Uterus (tissue), 4 donors: ENCODE measurements at places on chromosomes 2 and 18. TPM values are rescaled to one million over a fixed set of nuclear protein-coding genes. Genes with fewer than 3 reads are reported as not detected.

GRCh38 chr2:12766421-12766879 lies 49.7 kb downstream of the TRIB2 start:
- H3K4me3 ChIP-seq = no peak overlapping the region
- no peak overlapping the region for H3K27ac ChIP-seq
- no peaks in the 10 kb centered on the region for H3K36me3 ChIP-seq
- H3K4me1 ChIP-seq = no peaks in the 10 kb centered on the region
- H3K27me3 ChIP-seq = no peaks in the 10 kb centered on the region

DNA sequence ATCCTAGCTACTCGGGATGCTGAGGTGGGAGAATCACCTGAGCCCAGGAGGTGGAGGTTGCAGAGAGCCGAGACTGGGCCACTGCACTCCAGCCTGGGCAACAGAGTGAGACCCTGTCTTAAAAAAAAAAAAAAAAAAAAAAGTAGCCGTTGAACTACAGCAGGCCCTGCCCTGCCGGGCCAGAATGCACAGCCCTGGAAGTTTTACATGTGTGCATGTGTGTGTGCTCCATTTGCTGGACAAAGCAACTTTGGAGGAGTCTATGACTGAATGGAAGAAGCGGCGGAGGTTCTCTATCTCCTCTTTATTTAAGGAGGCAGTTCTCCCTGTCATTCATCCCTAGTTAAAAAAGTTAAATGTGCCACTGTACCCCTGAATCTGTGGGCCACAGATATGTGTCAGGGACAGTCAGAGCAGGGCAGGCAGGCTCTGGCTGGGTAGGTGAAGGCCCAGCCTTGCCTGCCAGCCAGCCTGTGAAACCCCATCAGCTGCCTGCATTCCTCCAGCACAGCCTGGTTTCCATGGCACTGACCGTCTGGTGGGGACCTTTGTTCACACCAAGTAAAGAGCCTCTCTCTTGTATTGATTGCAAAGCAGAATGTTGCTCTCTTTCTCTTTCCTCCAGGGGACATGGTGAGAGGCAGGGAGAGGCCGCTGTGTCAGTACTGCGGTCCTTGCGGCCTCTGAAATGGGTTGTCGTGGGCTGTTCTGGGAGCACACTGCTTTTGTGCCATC lies 10.9 kb downstream of the LIPG start:
- H3K27ac ChIP-seq = no peak overlapping the region
- no peaks in the 10 kb centered on the region for H3K36me3 ChIP-seq
- no peaks in the 10 kb centered on the region for H3K4me1 ChIP-seq
- no peak overlapping the region for H3K4me3 ChIP-seq
- no peak for DNase-seq

The AFG3L2 gene
- total RNA-seq = 29.7 TPM

DNA sequence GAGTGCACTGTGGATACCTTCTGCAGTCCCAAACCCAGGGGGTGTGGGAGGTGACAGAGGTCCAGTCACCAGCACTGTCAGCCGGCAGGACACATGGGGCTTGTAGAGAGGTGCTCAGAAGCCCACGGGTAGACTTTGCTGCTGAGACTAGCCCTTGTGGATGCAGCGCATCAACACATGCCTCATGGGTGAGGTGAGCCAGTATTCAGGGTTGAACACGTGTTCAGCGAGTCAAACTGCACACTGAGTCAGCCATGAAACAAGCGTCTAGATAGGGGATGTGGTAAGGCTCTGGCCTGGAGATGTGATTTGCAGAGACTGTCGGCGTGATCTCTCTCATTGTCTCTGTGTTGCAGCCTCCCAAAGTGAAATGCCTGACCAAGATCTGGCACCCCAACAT lies 35.8 kb upstream of the SCLY start:
- no peaks in the 10 kb centered on the region for H3K27me3 ChIP-seq
- H3K4me3 ChIP-seq = no peak overlapping the region
- no peak for DNase-seq
- H3K36me3 ChIP-seq = no peaks in the 10 kb centered on the region
- no peaks in the 10 kb centered on the region for H3K4me1 ChIP-seq

The CNTNAP5 gene
- not detected for total RNA-seq

DNA sequence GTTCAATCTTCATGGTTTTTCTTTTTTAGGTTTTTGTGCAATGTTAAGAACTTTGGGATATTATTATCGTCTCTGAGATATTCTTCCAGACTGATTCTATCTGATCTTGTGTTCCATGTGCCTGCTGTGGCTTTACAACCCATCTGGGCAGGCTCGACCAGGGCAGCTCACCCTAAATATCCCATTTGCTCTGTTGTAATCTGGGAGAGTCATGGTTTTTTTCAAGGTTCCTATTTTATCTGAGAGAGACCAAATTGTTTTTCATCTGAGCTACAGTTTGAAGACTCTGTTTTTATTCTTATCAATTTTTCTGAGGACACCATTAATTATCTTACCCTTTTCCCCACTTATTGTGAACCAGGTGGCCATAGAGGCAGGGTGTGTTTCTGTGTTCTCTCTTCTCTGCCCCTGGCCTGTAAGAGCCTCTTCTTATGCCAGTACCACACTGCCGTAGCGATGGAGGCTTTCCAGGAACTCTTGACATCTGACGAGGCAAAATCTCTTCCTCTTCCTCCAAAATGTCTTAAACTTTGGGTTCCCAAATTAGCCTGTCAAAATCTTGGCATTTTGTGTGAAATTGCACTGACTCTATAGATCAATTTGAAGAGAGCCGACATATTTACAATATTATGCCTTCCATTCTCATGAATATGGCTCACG lies 3.1 kb downstream of the SP140L start:
- H3K4me1 ChIP-seq = no peaks in the 10 kb centered on the region
- no peak for DNase-seq
- no peaks in the 10 kb centered on the region for H3K36me3 ChIP-seq
- no peak overlapping the region for H3K4me3 ChIP-seq
- H3K27ac ChIP-seq = no peak overlapping the region
- H3K27me3 ChIP-seq = no peaks in the 10 kb centered on the region

The NMUR1 gene
- total RNA-seq = 0.67 TPM

DNA sequence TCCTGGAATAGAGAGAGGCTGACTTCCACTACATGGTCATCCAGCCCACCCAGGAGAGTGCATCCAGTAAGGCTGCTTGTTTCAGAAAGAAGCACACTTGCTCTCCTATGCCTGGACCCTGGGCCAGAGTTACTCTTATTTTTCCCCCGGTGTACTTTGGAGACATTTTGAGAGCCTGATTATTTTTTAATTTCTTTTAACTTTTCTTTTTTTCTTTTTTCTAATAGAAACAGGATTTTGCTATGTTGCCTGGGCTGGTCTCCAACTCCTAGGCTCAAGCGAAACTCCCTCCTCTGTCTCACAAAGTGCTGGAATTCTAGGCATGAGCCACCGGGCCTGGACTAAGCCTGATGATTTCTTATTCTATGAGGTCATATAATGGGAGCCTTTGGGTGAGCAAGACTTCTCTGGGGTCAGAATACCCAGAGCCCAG lies 62.2 kb downstream of the RPL37A start:
- H3K27ac ChIP-seq = peak overlapping the region; percentile 86
- no peaks in the 10 kb centered on the region for H3K27me3 ChIP-seq
- H3K36me3 ChIP-seq = no peaks in the 10 kb centered on the region
- no peak overlapping the region for H3K4me3 ChIP-seq

The ARL5A gene
- 101 TPM for total RNA-seq

The DES gene
- total RNA-seq = 2,323 TPM

DNA sequence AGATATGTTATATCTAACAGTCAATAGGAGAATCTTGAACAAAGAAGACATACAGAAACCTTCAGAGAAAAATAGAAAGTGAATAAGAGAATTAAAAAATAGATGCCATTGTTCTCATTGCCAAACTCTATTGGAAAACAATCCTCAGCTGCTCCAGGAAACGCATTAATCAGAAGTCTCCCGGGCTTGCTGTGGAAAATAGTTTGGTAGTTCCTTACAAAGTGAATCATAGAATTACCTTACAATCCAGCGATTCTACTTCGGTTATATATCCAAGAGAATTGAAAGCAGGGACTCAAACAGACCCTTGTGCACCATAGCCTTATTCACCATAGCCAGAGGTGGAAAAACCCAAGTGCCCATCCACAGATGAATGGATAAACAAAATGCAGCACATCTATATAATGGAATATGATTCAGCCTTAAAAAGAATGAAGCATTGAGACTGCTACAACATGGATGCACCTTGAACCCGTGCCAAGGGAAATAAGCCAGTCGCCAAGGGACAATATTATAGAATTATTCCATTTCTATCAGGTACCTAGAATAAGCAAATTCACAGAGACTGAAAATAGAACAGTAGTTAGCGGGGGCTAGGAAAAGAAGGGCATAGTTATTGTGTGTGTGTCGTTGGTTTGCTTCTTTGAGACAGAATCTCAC lies 21.9 kb upstream of the CHRNA1 start:
- H3K4me3 ChIP-seq = no peak overlapping the region
- H3K27ac ChIP-seq = no peak overlapping the region
- no peaks in the 10 kb centered on the region for H3K4me1 ChIP-seq
- H3K27me3 ChIP-seq = no peaks in the 10 kb centered on the region
- no peak for DNase-seq

- H3K27me3 ChIP-seq = no peaks in the 10 kb centered on the region
- H3K4me1 ChIP-seq = no peaks in the 10 kb centered on the region
- no peak overlapping the region for H3K27ac ChIP-seq
- no peaks in the 10 kb centered on the region for H3K36me3 ChIP-seq
- DNase-seq = no peak
Measured at GRCh38 chr2:60260639-60261296, 292.7 kb downstream of the BCL11A start.

DNA sequence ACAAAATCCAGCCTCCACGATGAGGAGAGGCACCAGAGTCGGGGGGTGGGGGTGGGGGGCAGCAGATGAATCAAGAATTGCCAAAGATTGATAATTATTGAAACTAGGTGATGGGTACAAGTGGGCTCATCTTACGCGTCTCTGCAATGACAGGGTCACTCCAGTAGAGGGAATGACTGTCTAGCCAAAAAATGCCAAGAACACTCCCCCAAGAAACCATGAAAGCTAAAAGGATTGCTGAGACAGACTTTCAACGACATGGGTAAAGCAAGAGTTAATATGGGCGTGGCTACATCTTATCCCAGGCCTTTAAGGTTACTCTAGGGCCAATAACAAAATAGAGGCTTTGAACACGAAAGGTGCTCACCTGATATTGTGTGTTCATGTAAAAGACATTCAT lies 86.5 kb downstream of the STK39 start:
- no peaks in the 10 kb centered on the region for H3K36me3 ChIP-seq
- H3K4me1 ChIP-seq = peaks cover 4% of the 10 kb centered on the region
- H3K4me3 ChIP-seq = no peak overlapping the region
- DNase-seq = no peak
- H3K27me3 ChIP-seq = no peaks in the 10 kb centered on the region

DNA sequence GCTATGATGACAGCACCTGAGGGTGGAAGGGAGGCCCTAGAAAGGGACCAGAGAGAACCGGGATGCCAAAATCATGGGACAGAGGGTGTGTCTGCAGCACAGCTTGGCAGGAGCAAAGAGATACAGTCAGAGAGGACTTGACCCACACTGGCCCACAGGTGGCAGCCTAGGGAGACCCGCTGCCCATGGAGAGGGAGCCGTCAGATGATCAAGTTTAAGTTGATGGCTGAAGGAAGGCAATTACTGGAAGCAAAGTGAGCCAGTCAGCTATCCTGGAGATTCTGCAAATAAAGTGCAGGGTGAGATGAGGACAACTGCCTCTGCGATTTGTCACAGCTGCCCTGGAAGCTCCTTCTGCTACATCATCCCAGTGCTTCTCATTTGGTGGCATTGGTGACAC lies 74.0 kb downstream of the CMPK2 start:
- no peaks in the 10 kb centered on the region for H3K4me1 ChIP-seq
- H3K4me3 ChIP-seq = no peak overlapping the region
- H3K27me3 ChIP-seq = no peaks in the 10 kb centered on the region
- DNase-seq = no peak
- H3K36me3 ChIP-seq = no peaks in the 10 kb centered on the region
- H3K27ac ChIP-seq = no peak overlapping the region

The L3MBTL4 gene
- 13.2 TPM for total RNA-seq

DNA sequence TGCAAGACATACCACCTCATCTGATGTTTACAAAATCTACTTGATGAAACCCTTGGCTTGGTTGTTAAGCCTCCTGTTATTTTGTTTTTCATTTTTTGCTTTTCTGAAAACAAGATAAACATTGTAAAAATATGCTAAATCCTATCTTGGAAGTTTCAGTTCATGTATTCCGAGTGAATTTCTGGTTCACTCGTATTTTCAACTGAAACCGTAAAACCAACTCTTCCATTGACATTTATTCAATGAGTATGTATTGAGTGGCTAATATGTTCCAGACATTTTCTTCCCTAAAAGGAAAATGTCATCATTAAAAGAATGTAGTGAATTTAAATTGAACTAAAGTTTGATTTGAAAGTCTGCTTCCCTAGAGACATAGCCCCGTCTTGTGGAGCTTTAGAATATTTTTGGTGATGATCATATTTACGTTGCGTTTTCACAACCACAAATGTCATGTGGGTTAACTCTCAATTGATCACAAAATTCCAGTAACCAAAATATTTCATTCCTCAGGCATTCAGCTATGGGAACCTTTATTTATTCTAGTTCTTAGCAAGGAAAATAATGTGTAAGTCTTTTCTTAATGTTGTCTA lies 204.2 kb downstream of the MBD2 start:
- no peak overlapping the region for H3K27ac ChIP-seq
- H3K4me3 ChIP-seq = no peak overlapping the region
- no peak for DNase-seq
- H3K4me1 ChIP-seq = no peaks in the 10 kb centered on the region
- H3K27me3 ChIP-seq = no peaks in the 10 kb centered on the region
- no peaks in the 10 kb centered on the region for H3K36me3 ChIP-seq

GRCh38 chr2:100812116-100812515 lies 7.8 kb upstream of the NPAS2 start:
- H3K27me3 ChIP-seq = no peaks in the 10 kb centered on the region
- no peak overlapping the region for H3K27ac ChIP-seq
- H3K4me3 ChIP-seq = no peak overlapping the region
- no peak for DNase-seq
- no peaks in the 10 kb centered on the region for H3K4me1 ChIP-seq

DNA sequence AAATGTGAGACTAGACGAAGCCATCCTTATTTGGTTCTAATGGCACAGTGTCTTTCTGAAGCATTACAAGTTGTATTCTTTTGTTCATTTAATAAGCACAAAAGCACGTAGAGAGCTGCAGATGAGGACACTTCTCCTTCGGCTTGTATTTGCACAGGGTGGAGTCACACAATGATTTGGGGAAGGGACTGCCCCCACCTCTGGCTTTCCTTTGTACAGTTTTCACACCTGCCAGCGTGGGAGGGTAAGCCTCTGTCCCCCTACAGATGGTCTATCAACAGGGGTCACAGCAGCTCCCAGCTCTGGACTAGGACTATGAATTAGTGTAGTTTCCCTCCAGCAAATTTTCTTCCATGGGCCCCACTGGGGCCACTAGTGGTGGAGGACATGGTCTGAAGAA lies 108.2 kb upstream of the KLHL14 start:
- no peaks in the 10 kb centered on the region for H3K36me3 ChIP-seq
- no peak for DNase-seq
- no peak overlapping the region for H3K4me3 ChIP-seq
- no peaks in the 10 kb centered on the region for H3K27me3 ChIP-seq
- H3K27ac ChIP-seq = no peak overlapping the region
- no peaks in the 10 kb centered on the region for H3K4me1 ChIP-seq

GRCh38 chr2:2577407-2577831 lies 246.3 kb upstream of the MYT1L start:
- H3K27ac ChIP-seq = no peak overlapping the region
- H3K36me3 ChIP-seq = no peaks in the 10 kb centered on the region
- H3K27me3 ChIP-seq = no peaks in the 10 kb centered on the region
- H3K4me1 ChIP-seq = no peaks in the 10 kb centered on the region
- DNase-seq = no peak
- H3K4me3 ChIP-seq = no peak overlapping the region
